ENCODE measurements at places on chromosomes 6 and 20. TPM values are rescaled to one million over a fixed set of nuclear protein-coding genes. Genes with fewer than 3 reads are reported as not detected.

GRCh38 chr6:42278131-42278853 is 60.6 kb upstream of the MRPS10 start:
- no peak for DNase-seq

The LRRN4 gene
- not detected for total RNA-seq

The CCDC167 gene
- total RNA-seq = 44.2 TPM

GRCh38 chr20:11826334-11826733 is 91.4 kb upstream of the BTBD3 start:
- no peak for DNase-seq

DNA sequence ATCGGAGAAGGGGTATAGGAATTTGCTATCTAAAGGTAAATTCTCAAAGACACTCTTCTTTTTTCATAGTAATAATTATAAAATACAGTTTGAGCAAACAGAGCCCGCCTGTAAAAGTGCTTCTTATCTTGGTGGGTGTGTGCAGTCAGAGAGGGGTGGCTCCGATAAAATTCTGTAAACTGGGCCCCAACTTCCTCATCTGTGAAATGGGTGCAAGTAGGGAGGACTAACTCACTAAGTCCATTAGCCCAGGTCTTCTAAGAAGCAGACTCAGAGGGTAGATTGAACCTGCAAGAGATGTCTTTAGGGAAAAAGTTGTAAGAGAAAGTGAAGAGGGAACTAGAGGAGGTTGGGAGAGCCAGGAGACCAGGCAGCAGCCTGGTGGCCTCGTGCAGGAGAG is 245.8 kb upstream of the RREB1 start:
- no peak for DNase-seq

Data from H4 (cell line).